Vagina (tissue), 2 donors: ENCODE measurements at places on chromosomes 6 and 20.

GRCh38 chr6:3962291-3963280 lies 113.4 kb downstream of the FAM50B start:
- H3K36me3 ChIP-seq, result no peaks in the 10 kb centered on the region
- no peaks in the 10 kb centered on the region for H3K4me1 ChIP-seq
- no peak overlapping the region for H3K27ac ChIP-seq
- no peak overlapping the region for H3K4me3 ChIP-seq

DNA sequence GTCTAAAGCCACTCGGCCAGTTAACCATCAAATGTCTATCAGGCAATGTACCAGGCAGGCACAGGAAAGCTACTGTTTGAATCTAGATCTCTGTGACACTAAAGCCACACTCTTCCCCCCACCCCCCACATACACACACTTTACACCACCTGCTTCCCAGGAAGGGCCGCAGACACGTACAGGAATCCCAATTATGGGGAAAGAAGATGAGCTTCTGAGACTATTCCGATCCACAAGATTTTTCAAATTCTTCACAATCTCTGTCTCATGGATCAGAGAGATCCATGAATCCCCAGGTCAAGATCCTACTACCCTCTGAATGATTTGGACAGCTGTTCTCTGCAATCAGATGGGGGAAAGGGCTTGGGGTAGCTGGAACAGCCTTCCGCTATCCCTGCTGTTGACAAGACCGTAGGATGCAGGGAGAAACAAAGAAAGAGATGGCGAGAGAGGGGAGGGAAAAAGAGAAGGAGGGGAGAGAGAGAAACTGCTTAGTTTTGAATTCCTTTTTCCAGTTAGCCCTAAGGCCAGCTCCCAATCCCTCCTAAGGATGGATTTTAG lies 25.4 kb upstream of the RIMS4 start:
- no peaks in the 10 kb centered on the region for H3K4me1 ChIP-seq
- peak; percentile 34 for DNase-seq
- H3K27me3 ChIP-seq, result no peaks in the 10 kb centered on the region
- H3K36me3 ChIP-seq, result no peaks in the 10 kb centered on the region

GRCh38 chr6:88586371-88587149 lies 376.9 kb downstream of the RNGTT start:
- H3K36me3 ChIP-seq, result no peaks in the 10 kb centered on the region
- no peaks in the 10 kb centered on the region for H3K27me3 ChIP-seq
- H3K4me1 ChIP-seq, result no peaks in the 10 kb centered on the region
- peak; percentile 75 for DNase-seq
- H3K4me3 ChIP-seq, result no peak overlapping the region

GRCh38 chr6:28940294-28940857 lies 16.6 kb upstream of the TRIM27 start:
- no peak for DNase-seq
- H3K4me1 ChIP-seq, result peaks cover 19% of the 10 kb centered on the region
- no peaks in the 10 kb centered on the region for H3K27me3 ChIP-seq
- peak overlapping the region; percentile 53 for H3K4me3 ChIP-seq

DNA sequence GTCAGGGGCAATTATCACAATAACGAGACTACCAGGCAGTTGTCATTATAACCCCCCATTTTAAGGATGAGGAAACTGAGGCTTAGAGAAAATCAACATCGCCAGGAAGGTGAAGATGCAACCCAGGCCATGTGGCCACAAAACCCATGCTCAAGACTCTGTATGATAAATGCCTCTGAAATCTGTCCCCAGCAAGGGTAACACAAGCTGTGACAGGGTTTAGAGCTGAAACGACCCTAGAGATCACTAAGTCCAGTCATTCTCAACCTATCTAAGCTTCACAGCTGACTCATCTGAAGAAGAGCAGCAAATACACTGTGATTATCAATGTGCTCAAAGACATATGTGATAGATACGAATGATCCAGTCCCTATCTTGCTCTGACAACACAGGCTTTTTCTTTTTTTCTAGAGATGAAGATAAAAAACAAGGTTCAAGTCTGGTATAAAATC lies 47.0 kb downstream of the ARHGAP18 start:
- H3K27me3 ChIP-seq, result no peaks in the 10 kb centered on the region
- H3K4me1 ChIP-seq, result peaks cover 12% of the 10 kb centered on the region
- H3K36me3 ChIP-seq, result no peaks in the 10 kb centered on the region
- H3K27ac ChIP-seq, result no peak overlapping the region
- H3K4me3 ChIP-seq, result no peak overlapping the region

DNA sequence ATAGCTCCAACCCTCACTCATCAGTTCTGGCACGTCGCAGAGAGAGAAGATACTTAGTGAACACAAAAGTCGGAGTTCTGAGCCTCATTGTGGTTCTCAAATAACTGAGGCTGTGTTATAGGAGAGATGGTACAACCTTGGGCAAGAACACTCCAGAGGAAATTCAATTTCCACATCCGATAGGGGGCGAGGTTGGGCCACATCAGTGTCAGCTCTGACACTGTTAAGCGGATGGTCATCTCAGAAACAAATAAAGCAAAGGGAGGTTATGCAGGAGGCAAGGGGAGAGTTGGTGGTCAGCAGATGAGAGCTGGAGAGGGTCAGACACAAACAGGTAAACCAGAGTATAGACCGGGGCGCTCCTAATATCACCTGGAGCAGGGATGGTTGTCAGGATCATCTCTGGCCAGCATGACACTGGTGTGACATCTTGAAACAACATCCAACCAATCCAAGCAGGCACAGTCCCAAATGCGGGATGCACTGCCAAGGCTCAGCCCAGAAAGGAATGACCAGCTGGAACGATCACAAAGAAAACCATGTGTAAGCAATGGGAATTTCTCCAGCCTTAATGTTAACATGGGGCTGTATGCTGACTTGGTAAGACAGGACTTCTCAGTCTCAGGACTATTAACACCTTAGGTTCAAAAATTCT lies 331.8 kb downstream of the HACE1 start:
- no peak overlapping the region for H3K27ac ChIP-seq
- no peak overlapping the region for H3K4me3 ChIP-seq
- no peaks in the 10 kb centered on the region for H3K27me3 ChIP-seq
- DNase-seq, result no peak
- no peaks in the 10 kb centered on the region for H3K36me3 ChIP-seq

- H3K27ac ChIP-seq, result peak overlapping the region; percentile 61
- peaks cover 8% of the 10 kb centered on the region for H3K4me1 ChIP-seq
- no peaks in the 10 kb centered on the region for H3K36me3 ChIP-seq
- H3K4me3 ChIP-seq, result peak overlapping the region; percentile 36
- no peak for DNase-seq
Measured at GRCh38 chr6:33076406-33076934, 680 bp downstream of the HLA-DPB1 start.

DNA sequence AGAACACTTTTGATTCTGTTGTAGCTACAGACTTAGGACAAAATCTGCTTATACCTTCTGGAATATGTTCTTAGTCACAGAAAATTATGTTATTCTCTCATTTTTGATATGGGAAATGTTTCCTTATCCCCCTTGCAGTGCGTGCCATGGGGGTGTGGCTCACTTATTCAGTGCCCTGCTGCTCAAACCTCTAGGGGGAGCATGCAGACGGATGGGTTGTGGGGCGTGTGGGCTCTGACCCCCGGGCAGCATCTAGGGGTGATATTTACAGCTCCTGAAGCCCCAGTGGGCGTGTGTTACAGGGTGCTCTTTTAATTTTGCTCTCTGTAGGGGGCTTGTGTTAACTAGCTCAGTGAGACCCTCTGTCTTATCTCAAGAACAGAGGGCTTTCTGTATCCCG lies 61.3 kb upstream of the FERMT1 start:
- no peak overlapping the region for H3K4me3 ChIP-seq
- no peaks in the 10 kb centered on the region for H3K27me3 ChIP-seq
- H3K36me3 ChIP-seq, result no peaks in the 10 kb centered on the region

GRCh38 chr6:21780679-21781078 lies 187.1 kb downstream of the SOX4 start:
- H3K36me3 ChIP-seq, result no peaks in the 10 kb centered on the region
- H3K4me3 ChIP-seq, result no peak overlapping the region
- H3K4me1 ChIP-seq, result no peaks in the 10 kb centered on the region
- no peak for DNase-seq

DNA sequence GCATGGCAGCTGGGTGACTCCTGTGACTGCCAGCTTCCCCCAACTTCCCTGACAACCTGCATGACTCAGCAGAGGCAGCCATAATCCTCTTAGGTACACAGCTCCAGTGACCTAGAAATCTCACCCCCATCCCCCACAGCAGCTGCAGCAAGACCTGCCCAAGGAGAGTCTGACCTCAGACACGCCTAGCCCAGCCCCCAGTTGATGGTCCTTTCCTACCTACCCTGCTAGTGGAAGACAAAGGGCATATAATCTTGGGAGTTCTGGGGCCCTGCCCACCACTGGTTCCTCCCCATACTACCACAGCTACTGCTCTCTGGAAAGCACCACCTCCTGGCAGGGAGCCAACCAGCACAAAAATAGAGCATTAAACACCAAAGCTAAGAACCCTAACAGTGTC lies 90.2 kb downstream of the F13A1 start:
- no peak for DNase-seq
- H3K4me3 ChIP-seq, result no peak overlapping the region
- H3K4me1 ChIP-seq, result no peaks in the 10 kb centered on the region
- no peaks in the 10 kb centered on the region for H3K36me3 ChIP-seq
- H3K27me3 ChIP-seq, result no peaks in the 10 kb centered on the region

DNA sequence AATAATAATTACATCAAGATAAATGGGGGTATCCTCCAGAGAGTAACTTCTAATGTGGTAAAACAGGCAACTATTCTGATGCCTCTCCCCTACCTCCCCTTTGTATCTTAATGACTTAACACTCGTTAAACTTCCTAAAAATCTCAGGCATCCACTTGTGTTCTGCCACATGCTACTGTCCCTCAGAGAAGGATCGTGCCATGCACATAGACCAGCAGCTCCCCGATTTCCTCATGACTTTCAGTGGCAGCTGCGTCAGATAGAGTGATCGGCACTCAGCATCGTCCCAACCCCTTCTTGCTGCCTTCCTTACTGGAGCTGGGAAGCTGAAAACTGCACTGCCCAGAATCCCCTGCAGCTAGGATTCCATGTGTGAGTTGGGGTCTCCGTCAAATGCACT lies 32.1 kb downstream of the RIPOR2 start:
- H3K36me3 ChIP-seq, result no peaks in the 10 kb centered on the region
- H3K27ac ChIP-seq, result peak overlapping the region; percentile 37
- H3K4me3 ChIP-seq, result no peak overlapping the region
